ENCODE measurements at places on chromosomes 4 and X. TPM values are rescaled to one million over a fixed set of nuclear protein-coding genes. Genes with fewer than 3 reads are reported as not detected.

DNA sequence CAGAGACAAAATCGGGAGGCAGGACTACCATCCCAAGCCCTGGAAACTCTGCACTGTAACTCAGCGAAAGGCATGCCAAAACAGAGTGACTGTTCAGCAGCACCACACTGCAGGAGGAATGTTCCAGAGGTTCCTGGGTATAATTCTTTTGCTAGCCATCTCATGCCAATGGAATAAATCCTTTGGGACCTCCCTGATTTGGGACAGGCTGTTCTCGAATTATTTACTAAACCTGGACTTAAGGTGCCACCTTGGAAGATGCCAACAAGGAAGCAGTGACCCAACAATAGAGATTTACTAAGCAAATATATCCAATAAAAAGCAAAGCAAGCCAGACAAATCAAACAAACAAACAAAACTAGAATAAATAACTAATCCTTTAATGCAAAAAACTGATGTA is 9.3 kb downstream of the AADAT start:
- DNase-seq, result peak; percentile 2

Gene SYN1
- 0.17 TPM for total RNA-seq

DNA sequence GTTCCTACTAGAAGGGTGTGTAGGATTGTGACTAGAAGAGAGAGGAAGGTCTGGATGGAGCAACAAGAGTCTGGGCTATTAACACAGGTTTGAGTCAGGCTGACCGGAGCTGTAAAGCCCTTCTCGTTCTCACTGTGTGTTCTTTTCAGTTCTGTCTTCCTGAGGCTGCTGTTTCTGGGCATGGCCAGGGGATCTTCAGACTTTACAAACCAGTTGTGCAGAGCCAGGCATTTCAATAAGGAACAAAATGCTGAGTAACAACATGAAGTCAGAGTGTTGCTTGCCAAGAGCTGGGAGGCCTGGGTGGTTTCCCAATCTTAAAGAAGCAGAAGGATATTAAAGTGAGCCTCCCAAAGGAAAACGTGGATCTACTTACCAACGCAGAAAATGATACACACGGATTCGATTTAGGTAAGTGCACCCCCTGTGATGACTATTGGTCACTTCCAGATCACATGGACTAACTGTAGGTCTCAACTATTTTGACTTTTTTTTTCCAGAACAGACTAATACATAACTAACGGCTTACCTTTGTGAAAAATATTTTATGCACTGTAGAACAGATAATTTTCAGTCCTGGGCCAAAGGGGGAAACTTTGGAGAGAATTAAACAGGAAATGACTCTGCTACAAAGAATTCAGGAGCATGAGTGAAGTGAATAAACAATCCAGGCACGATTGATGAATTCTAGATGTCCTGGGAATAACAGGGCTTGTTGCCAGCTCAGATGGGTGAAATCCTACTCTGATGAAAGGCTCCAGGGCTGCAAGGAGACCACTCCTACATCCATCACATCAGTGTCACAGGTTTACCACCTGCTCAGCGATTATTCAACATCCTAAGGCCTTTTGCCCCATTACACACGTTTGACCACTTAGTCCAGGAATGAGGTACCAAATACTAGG is 94.5 kb downstream of the ANXA3 start:
- peak; percentile 95 for DNase-seq

- no peak for DNase-seq
These were observed 17.9 kb upstream of the VEGFC start for GRCh38 chr4:176810481-176811249.

- DNase-seq, result no peak
These were observed 7.8 kb downstream of the FBXW7 start for GRCh38 chr4:152528060-152528459.

DNA sequence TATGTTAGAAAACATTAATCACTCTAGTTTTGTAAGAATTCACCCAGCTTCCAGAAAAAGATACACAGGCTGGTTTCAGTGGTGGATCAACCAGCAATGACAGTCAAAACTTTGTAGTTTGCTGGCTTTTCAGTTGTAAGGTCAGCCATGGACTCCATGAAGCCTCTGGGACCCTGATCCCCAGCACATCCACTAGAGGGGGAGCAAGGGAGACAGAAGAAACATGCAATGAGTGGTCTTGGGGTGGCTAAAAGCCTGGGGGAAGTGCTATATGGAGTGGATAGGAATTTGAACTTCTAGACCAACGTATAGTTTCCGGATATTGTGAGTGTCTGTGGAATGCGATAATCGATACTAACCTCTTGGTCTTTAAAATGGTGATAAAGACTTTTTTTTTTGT is 72.7 kb downstream of the AFF2 start:
- no peak for DNase-seq

GRCh38 chr4:156102411-156102810 is 148.7 kb upstream of the CTSO start:
- DNase-seq, result no peak

Gene CYBB
- under 0.01 TPM for total RNA-seq

- peak; percentile 65 for DNase-seq
These were observed 60.9 kb downstream of the SEC24D start for GRCh38 chr4:118774989-118775388.

Gene USP26
- not detected for total RNA-seq

Gene SPOCK3
- total RNA-seq, result under 0.01 TPM

- DNase-seq, result no peak
These were observed 195.4 kb downstream of the AFAP1 start for GRCh38 chr4:7744142-7744804.

DNA sequence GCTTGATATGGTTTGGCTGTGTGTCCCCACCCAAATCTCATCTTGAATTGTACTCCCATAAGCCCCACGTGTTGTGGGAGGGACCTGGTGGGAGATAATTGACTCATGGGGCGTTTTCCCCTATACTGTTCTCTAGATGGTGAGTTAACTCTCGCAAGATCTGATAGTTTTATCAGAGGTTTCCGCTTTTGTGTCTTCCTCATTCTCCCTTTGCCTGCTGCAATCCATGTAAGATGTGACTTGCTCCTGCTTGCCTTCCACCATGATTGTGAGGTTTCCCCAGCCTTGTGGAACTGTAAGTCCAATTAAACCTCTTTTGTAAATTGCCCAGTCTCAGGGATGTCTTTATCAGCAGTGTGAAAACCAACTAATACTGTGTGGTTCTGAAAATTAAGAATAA is 11.5 kb downstream of the SLAIN2 start:
- no peak for DNase-seq

DNA sequence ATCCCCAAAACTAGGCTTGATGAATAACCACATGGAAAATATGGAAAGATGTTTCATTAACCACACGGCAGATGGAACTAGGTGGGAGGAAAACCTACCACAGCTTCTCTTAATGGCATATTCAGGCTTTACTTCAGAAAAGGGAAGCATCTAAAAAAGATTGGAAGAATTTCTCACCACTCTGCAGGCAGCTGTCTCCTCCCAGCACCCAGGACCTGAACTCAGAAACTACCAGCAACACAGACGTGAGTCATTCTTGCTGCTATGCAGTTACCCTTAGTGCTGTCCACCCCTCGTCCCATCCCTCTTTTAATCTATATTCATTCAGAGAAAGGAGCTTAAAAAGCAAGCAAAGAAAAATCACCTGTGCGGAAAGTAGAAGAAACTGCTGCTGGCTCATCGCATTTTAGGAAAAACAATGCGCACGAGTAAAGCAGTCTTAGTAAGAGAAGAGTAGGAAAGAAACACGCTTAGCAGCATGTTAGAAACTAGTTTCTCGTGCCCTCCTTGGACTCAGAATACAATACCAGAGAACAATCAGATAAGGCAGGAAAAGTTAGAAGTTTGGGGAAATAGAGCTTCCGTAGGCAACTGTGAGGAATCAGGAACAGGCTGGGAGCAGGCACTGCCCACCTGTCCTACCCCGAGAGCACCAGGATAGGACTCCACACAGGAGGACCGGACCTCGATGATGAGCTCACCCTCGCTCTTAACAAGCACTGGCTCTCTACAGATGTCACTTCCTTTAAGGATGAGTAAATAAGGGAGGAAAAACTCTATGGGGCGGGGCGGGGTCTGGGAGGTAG is 48.1 kb upstream of the ENPP6 start:
- peak; percentile 49 for DNase-seq

DNA sequence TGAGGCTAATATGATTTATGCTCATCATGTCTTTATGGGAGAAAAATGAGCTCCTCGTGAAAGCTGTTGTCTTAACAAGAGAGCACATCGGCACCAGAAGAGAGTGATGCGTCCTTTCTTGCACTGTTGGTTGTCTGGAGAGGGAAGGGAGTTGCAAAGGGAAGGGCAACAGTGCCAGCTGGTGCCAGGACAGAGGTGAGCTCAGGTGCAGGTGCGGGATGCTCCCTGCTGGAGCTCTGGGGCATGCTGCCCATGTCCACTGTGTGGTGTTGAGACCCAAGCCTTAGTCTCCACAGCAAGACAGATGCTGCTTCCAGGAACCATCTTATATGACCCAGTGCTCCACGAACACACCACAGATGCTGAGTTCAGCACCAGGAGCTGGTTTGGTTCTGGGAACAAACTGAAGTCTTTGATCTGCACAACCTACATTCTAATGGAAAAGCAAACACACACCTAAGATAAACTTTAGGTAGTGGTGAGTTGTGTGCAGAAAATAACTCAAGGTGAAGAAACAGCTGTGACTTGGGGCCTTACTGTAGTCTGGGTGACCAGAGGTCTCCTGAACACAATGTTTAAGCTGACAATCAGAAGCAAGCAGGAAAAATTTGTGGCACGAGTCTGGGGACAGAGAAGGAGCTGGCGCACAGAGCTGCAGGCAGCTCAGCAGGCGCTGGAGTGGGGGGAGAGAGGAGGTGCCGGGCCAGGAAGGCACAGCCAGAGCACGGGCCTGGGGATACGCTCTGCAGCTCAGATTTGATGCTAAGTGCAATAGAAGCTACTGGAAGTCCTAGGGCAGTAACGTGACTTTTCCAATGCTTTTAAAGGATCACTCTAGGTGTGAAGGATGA is 73.2 kb downstream of the HAUS3 start:
- no peak for DNase-seq

Gene LANCL3
- not detected for total RNA-seq

GRCh38 chr4:38926896-38927295 is 59.3 kb downstream of the FAM114A1 start:
- no peak for DNase-seq

GRCh38 chrX:48752498-48752897 is 9.0 kb upstream of the GLOD5 start:
- DNase-seq, result no peak

- peak; percentile 73 for DNase-seq
These were observed 8.8 kb downstream of the ENPEP start for GRCh38 chr4:110484767-110485166.

DNA sequence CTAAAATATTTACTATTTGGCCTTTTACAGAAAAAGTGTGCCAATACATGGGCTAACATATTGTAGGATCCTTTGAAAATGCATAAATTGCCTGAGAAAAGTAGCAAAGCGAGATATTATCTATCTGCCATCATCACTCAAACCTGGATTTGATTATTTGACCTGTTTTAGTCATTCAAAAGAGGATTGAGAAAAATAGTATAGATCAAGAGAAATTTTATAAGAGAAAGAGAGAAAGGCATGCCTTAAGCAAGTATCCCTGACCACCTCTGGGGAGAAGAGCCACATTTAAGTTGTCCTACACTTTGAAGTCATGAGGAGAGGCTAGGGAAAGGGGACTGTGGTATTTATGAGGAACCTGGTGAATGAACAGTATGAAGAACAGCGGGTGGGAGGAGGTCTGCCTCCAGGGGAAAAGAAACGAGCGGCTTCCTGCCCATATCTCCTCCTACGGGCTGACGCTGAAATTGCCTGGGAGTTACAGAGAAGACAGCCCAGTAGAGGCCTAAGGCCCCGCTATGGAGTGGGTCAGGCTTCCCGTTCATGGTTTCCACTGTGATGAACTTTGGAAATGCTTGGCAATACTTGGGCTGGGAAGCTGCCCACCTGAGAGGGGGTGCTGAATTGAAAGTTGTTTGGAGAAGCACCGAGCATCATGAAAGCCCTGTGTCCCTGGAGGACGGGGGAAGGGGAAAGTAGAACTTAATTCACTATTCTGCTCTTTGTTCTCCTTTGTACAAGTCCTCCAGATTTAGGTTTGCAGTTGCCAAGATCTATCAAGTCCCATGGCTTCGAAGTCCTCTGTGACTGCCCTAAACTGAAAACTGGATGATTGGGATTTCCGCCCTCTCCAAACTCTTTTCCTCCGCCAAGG is 106.9 kb upstream of the ACSL4 start:
- peak; percentile 54 for DNase-seq

DNA sequence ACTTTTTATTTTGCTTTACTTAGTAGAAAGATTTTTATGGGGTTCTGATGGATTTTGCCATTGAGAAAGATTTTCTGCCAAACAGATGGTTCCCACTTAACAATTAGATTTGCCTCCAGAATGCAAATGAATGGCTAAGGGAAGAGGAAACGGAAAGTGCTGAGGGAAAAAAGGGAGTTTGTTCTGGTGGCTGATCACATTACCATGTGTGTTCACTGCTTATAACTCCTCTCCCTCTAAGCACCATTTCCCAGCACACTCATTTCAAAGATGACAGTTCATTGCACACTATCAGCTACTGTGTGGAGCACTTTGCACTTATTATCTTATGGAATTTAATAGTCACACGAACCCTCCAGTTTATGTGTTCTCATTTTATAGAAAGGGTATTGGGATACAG is 68.0 kb upstream of the GRID2 start:
- DNase-seq, result peak; percentile 35

- DNase-seq, result no peak
These were observed 210.4 kb upstream of the ARX start for GRCh38 chrX:25226151-25226550.

All from fibroblast of lung (primary cell).